NCI-H2029 (cell line): ENCODE measurements at places on chromosomes 3 and 15.

DNA sequence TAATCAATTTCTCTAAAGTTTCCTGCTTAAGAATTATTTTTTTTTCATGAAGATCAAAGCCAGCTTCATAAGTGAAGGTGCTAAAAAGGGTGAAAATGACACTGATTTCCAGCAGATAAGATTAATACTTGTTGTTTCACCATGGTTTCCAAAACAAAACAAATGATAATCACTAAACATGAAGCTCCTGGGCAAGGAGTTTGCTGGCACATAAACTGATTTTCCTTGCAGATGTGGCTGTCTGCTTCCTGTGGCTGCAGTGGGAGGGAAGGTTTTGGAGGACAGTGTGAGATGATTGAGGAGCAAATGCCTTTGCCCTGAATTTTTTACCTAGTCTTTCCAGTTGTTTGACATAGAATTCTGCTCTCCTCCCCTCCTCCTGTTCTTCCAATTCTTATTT lies 228.8 kb downstream of the DIPK2A start:
- DNase-seq, result no peak

DNA sequence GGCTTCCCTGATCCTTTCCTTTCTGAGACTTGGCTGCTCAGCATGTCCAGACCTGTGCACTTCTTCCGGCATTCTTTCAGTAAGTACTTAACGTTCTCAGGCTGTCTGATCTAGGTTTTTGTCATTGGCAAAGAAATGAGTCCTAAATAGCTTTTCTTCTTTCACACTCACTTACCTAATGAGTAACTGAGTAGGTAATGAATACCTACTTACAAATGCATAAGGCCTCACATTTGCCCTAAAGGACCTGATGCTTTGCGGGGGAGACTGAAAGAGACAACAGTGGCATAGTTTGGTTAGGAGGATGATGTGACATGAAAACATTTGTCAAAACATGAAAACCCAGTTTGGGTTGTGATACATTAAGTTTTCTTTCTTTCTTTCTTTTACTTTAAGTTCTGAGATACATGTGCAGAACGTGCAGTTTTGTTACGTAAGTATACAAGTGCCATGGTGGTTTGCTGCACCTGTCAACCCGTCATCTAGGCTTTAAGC lies 516.7 kb upstream of the CFAP20DC start:
- DNase-seq, result no peak

DNA sequence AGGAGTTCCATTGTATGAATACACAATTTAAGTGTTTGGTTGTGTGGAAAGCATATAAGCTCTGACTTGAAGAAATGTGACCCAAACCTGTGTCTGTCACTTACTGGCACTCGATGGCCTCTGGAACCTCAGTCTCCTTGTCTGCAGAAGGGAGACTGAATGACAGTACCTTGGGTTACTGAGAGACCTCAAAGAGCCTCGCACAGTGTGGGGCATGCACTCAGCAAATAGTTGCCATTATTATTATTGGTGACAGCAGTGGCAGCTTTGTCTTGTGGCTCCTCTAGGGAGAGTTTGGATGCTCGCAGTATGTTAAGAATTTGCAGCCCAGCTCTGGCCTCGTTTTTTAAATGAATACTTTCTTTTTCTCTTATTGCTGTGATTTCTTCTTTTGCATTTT lies 43.4 kb downstream of the EEFSEC start:
- DNase-seq, result no peak

DNA sequence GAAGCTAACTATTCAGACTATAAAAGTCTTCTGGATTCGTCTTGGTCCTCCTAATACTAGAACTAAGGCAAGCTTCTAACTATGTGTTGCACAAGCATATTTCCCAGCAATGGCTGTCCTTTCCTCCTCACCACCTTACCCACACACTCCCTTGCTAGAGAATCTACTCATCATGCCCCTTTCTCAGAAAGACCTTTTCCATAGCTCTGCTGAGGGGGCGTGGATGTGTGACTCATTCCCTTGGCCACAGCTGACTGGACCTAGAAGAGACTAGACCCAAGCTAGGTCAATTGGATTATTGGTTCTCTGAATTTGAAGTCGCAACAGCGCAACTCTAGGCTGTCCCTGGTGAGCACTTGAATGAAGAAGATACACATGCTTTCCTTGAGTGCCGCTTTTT lies 47.1 kb downstream of the ERC2 start:
- no peak for DNase-seq

GRCh38 chr15:101309436-101310160 lies 14.6 kb upstream of the SNRPA1 start:
- DNase-seq, result no peak

GRCh38 chr3:173055228-173055933 lies 85.7 kb downstream of the SPATA16 start:
- no peak for DNase-seq

GRCh38 chr3:104245981-104246380 lies 1120.7 kb upstream of the ALCAM start:
- DNase-seq, result no peak

GRCh38 chr15:26879706-26880105 lies 12.8 kb downstream of the GABRA5 start:
- peak; percentile 50 for DNase-seq

DNA sequence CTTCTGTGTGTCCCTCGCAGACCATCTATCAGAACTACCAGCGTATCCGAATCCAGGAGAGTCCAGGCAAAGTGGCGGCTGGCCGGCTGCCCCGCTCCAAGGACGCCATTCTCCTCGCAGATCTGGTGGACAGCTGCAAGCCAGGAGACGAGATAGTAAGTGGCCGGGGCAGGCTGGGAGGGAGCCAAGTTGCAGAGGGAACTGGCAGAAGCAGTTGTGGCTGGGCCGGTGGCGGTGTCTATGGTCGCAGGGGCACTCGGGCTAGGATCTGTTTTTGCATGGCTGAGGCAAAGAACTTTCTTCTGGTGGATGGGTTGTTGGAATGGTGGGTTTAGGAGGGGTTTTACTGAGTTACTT lies 10.1 kb downstream of the MCM2 start:
- no peak for DNase-seq

DNA sequence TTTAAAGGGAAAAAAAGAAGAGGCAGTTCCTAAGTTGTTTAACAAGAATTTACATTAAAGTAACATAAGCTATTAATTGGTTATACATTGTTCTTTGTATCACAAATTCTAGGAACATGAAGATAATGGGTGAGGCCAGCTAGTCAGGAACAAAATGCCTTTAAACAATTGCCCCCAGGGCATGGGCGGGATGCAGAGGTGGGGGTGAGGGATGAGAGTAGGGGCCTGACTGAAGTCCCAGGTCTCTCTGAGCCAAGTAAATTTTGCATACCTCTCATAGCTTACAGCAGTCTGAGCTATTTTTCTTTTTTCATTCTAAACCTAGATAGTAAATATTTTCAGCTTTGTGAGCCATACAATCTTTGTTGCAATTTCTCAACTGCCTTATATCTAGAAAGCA lies 77.8 kb upstream of the RNU6-1 start:
- DNase-seq, result no peak

DNA sequence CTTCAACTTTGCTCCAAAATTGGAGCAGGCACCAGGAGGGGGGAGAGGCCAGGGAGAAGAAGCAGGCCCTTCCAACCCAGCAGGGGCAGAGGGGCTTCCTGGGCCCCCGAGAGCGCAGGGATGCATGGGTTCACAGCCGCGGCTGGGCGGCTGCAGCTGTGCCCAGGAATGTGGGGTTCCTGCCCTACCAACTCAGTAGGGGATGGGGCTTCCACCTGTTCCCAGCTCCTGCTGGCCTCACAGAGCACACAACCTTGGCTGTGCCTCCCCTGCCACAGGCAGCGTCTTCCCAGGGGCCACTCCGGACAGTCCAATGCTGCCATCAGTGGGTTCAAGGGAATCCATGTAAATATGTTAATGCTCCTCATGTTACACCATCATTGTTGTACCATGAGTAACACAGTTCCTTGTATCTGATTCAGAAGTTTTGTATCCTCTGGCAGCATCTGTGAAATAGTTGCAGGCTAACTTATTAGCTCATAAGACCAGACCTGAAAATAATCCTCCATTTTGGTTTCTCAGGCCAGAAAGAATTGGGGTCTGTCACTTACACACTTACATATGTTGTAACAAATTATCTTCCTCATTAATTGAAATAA lies 12.1 kb upstream of the SIAH2 start:
- DNase-seq, result no peak
